ENCODE measurements at places on chromosomes 1 and 21. TPM values are rescaled to one million over a fixed set of nuclear protein-coding genes. Genes with fewer than 3 reads are reported as not detected.

The RNU1-1 gene
- under 0.01 TPM for total RNA-seq

The KRTCAP2 gene
- total RNA-seq, result 194 TPM

The TMPRSS15 gene
- not detected for total RNA-seq

The OLFML2B gene
- total RNA-seq, result 1.1 TPM

The TFAP2E gene
- total RNA-seq, result 1.3 TPM

The TPTE gene
- total RNA-seq, result not detected

The VWA5B1 gene
- total RNA-seq, result under 0.01 TPM

The MTMR11 gene
- 0.27 TPM for total RNA-seq

The KRTAP11-1 gene
- not detected for total RNA-seq

GRCh38 chr21:31879911-31880310 is 7.1 kb downstream of the HUNK start:
- no peak for DNase-seq

GRCh38 chr1:10193288-10193687 is 17.1 kb upstream of the KIF1B start:
- DNase-seq, result no peak

- no peak for DNase-seq
Observed at GRCh38 chr1:246425895-246426294, 81.2 kb downstream of the SMYD3 start.

DNA sequence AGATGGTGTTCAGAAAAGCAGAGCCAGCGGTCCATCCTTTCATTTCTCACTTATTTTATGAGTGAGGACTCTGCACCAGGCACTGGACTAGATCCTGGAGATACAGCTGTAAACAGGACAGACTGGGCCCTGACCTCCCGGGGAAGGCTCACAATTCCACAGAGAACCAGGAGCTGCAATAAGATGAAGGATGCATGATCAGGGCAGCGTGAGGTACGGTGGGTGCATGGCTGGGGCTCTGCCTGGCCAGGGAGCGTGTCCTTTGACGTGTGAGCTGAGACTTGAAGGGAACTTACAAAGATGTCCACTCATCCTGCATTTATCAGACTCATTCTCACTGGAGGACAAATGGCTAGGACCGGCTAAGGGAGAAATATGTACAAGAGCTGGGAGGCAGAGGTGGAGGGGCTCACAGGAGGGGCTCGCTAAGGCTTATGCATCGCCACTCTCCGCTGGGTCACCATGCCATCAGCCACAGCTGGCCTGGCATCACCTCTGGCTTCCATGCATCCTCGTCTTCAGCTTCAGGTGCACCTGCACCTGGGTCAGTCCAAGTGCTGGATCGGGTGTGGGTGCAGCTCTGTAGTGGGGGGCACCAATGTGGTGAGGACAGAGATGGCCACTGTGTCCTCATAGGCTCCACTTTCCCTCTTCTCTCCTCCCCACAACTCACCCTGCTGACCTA is 213.9 kb downstream of the TOMM20 start:
- no peak for DNase-seq

- DNase-seq, result no peak
Observed at GRCh38 chr21:16974060-16974459, 538.8 kb upstream of the CXADR start.

GRCh38 chr1:219938706-219939105 is 10.3 kb upstream of the SLC30A10 start:
- no peak for DNase-seq

- DNase-seq, result no peak
Observed at GRCh38 chr1:185570962-185571361, 163.2 kb upstream of the HMCN1 start.

DNA sequence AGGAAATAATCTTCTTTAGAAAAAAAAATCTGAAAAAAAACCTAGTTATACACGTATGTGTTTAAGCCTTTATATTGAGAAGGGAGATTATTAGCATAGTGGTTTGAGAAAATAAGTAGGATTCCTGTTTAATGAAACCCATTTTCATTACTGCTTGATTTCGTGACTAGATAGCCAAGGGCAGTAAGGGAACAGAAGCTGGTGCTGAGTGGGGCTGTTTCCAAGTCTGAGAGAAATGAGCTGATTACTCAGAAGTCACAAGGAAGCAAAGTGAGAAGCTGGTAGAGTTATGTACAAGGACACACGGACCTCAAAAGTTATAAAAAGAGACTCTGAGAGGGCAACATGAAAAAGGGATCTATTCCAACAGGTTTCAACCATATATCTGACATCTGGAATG is 256.5 kb downstream of the TTLL7 start:
- no peak for DNase-seq

- DNase-seq, result no peak
Observed at GRCh38 chr21:33231526-33231925, 1.8 kb downstream of the IFNAR2 start.

DNA sequence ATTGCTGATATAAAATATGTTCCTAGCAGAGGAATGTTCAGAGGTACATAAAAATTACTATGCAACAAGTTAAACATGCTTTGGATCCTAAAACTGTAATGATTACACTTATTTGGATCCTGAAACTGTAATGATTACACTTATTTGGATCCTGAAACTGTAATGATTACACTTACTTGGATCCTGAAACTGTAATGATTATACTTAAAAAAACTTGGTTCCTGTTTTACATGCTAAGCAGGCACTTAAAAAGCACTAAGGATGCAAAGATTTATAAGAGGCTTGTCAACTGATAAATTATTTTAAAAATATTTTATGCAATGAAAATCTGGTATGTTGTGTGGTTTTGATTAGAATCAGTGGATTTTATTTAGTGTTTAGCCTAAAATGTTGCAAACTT is 47.7 kb downstream of the ZNHIT6 start:
- DNase-seq, result no peak

DNA sequence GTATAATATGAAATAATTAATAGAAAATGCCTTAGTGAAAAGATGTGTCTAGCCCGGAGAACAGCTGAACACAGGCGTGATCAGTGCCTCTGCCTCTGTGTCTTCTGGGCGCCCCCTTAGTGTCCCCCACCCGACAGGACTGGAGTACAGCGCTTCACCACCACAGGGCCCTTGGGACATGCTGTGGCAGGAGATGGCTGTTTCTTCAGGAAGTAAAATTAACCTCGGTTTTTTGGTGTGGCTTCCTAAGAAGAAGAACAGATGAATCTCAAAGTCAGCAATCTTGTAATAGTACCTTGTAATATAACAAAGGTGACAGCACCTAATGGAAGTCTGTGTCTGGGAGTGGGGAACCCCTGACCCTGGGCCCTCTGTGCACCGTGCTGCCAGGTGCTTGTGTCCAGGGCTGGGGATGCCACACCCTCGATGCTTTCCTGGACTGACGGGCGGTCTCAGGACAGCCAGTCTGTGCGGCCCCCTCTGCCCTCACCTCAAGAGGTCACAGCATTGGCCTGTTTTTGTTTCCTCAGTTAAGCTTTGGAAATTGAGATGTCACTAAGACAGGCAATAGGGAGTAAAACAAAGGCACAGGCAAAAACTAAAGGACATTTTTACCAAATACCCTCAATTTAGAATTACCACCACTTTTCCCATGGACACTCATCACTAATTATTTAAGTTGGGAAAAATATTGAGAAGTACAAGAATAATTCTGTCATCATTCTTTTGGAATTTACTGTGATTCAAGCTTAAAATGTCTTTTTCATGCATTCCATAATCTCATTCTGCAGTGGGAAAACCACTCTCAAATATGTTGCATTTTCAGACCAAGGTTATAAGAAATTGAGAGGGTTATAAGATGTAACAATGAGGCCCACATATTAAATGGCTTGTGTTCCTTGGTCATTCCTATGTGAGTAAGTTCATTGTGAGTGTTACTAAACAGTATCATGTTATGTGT is 79.3 kb downstream of the ADARB1 start:
- DNase-seq, result no peak

GRCh38 chr21:42041246-42041645 is 29.9 kb upstream of the UMODL1 start:
- DNase-seq, result no peak

GRCh38 chr21:33299181-33299752 is 25.5 kb upstream of the IFNAR1 start:
- DNase-seq, result no peak

GRCh38 chr1:53614231-53615021 is 124.5 kb downstream of the GLIS1 start:
- DNase-seq, result no peak

DNA sequence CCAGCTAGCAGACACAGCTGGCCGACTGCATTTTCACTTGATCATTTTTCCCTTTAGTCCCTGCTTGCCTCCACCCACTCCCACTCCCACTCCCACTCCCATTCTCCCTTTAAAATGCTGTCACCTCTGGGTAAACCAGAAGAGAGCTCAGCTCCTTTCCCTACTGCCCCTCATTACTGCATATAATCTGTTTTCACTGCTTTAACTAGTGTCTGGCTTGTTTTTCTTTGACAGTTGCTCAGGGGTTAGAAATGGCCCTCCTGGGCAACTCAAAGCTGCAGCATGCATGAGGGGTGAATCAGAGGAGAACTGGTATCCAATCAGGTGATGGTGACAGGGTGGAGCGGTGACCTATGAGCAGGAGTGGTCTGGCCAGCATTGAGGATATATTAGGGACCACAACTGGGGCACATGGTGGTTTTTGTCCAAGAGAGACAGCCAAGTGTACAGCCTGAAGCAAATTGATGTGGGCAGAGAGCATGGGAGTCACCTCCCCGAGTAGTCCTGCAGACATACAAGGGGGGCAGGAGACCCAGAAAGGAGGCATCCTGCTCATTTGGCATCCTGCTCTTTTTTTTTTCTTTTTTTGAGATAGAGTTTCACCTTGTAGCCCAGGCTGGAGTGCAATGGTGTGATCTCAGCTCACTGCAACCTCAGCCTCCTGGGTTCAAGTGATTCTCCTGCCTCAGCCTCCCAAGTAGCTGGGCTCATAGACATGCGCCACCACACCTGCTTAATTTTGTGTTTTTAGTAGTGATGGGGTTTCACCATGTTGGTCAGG is 42.6 kb upstream of the SRSF10 start:
- no peak for DNase-seq

DNA sequence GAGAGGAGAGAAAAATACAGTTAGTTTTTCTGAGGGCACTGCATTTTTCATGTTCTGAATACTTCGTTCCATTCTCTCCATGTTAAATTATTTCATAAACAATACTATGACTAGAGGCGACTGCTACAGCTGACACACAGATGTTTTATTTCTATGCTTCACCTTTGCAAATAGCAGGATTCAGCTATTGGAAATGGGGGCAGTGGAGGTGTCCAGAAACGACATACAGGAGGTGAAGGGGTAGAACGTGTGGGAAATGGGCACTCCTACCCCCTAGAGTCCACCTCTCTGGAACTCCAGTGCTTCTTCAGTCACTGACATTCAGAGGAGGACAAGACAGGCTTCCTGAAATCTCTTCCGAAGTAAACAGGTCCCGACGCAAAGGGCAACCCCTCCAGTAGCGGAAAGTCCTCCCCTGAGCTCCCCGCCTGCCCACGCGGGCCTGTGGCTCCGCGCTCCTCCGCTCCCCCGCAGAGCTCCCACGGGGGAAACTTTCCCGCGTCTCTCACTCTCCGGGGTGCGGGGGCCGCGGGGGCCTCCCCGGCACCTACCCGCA is 480 bp downstream of the DPYD start:
- DNase-seq, result peak; percentile 14

GRCh38 chr1:87334351-87335174 is 5.9 kb downstream of the LMO4 start:
- DNase-seq, result peak; percentile 28

GRCh38 chr1:108644984-108645383 is 15.9 kb downstream of the HENMT1 start:
- DNase-seq, result peak; percentile 90

- no peak for DNase-seq
Observed at GRCh38 chr1:50180367-50180766, 71.6 kb downstream of the ELAVL4 start.

- no peak for DNase-seq
Observed at GRCh38 chr1:172351754-172352161, 68.7 kb upstream of the C1orf105 start.

GRCh38 chr1:121483234-121483633 is 298.5 kb downstream of the SRGAP2C start:
- DNase-seq, result no peak

GRCh38 chr1:111366256-111366655 is 61.3 kb downstream of the OVGP1 start:
- DNase-seq, result no peak

- DNase-seq, result no peak
Observed at GRCh38 chr1:170126696-170127095, 19.1 kb upstream of the NTMT2 start.

Measured in hematopoietic multipotent progenitor cell (in vitro differentiated cells).